Stimulated activated CD8-positive, alpha-beta memory T cell treated with anti-CD3 and anti-CD28 coated beads, Interleukin-4, amount 100 ng/mL, for 1 hour (primary cell): ENCODE measurements at places on chromosomes 5 and 9.

- DNase-seq = no peak
Observed at GRCh38 chr5:73301208-73301901, 128.4 kb downstream of the TMEM174 start.

DNA sequence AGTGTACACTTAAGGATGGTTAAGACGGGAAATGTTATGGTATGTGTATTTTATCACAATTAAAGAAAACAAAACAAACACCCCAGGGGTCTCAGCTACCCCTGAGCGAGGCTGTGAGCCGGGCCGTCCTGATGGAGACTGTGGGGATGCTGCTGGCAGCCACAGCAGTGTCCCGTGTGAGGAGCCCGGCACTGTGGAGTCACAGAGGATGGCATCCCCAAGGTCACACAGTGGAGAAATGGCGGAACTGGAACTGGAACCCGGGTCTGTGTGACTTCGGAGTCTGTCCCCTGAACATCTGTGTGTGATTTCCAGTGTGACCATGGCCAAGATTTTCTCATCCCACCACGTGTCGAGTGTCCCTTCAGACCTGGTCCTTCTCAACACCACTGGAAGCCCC, 80.7 kb upstream of the PHYKPL start:
- no peak for DNase-seq

DNA sequence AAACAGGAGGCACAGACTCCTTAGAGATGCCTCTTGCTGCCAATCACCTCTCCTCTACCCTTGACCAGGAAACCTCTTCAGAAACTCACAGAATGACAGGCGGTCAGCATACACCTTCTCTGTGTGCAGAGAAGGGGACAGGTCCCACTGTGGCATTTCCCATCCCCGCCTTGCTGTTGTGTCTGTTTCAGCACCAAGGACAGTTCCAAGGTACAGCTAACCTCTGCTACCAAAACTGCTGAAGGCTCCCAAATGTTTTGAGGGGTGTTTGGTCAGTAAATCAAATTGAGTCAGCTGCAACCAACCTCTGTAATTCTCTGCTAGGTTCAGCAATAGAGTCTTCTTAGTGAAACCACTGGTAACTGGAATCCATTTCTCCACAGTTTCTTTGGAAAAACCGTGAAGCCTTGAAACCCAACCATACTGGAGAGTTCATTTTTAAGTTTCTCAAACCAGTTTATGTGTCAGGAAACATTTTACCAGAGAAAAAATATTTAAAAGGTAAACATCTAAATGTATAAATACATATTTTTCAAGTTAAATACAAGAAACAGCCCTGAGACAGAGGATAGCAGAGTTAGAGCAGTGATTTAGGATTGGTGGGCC, 122.0 kb downstream of the DRD1 start:
- DNase-seq = no peak

DNA sequence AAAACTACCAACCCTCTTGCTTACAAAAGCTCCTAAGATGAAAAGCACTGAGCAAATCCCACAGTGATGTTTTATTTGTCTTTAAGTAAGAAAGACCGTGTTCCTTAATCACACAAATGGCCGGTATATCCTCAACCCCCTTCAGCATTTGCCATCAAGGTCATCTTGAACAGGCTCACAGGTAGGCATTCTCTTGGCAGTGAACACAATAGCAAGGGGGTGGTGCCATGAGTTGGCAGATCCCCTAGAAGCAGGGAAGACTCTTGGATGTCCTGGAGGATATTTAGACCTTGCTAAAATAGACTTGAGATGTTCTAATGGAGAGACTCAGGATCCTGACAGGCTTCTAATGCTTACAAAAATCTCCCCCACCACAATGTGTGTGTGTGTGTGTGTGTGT, 323.0 kb downstream of the SPOCK1 start:
- DNase-seq = no peak

DNA sequence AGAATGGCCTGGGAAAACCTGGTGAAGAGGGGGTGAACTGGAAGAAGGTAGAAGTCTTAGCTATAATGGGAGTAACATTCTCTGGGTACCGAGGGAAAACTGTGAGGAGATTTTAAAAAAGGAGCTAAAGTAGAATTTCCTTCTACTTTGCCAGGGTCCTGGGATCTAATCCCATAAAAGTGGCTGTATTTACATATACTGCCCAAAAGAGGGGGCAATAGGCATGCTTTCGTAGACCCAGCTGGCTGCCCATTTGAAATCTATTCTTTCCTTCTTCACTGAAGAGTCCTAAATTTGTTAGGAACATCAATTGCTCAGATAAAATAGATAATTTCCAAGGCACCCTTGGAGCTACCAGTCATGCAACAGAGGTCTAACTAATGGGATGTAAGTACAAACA, 159.2 kb downstream of the CDC42SE2 start:
- no peak for DNase-seq

DNA sequence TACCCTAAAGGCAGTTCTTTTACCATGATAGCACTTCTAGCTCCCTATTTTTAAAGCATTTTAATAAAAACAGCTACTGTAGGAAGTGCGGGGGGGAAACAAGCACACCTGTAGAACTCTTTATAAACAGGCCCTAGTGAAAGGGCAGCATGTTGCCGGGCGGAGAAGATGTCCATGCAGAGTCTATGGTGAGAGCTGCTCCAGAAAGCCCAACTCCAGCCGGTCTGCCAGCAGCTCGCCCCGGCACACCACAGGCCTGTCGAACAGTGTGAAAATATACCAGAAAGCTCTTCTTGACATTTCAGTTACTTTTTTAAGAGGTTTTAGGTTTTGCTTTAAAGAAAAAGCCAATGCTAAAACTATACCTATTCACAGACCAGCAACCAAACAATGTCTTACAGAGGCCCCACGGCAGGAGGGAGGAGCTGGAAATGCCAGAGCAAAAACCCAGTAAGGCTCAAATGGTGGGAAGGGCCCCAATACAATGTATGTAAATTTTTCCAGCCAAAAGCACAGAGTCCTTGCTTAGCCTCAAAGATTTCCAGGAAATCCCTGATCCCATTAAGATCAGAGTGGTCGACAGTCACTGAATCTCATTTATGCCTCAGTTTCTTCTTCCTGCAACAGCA, 121.2 kb downstream of the SAXO1 start:
- DNase-seq = no peak

GRCh38 chr5:6253846-6254245, 124.5 kb downstream of the MED10 start:
- no peak for DNase-seq

GRCh38 chr9:4862506-4863250, 69.9 kb downstream of the RCL1 start:
- no peak for DNase-seq

GRCh38 chr9:125931211-125931610, 184.0 kb downstream of the PBX3 start:
- no peak for DNase-seq

- DNase-seq = no peak
Observed at GRCh38 chr5:88729084-88729828, 153.7 kb downstream of the MEF2C start.

DNA sequence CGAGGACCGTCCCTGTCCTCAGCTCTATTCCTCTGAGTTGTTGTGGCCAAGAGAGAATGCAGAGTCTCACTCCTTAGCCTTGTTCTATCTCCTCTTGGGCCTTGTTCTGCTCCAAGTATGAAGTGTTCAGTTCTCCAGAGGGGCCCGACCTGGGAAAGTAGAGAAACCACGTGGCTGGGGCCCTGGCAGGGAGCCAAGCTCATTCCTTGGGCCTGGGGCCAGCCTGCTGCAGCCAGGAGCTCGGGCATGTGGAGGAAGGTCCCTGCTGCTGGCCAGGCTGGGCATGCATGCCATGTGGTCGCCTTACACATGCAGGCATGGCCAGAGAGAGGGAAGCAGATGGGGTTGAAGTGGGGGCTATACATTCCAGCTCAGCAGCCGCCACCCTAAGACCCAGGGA, 60.7 kb downstream of the COL27A1 start:
- DNase-seq = no peak

GRCh38 chr5:178627259-178627598, 379 bp upstream of the CLK4 start:
- DNase-seq = no peak

GRCh38 chr9:135952664-135953206, 8.4 kb downstream of the UBAC1 start:
- DNase-seq = no peak

DNA sequence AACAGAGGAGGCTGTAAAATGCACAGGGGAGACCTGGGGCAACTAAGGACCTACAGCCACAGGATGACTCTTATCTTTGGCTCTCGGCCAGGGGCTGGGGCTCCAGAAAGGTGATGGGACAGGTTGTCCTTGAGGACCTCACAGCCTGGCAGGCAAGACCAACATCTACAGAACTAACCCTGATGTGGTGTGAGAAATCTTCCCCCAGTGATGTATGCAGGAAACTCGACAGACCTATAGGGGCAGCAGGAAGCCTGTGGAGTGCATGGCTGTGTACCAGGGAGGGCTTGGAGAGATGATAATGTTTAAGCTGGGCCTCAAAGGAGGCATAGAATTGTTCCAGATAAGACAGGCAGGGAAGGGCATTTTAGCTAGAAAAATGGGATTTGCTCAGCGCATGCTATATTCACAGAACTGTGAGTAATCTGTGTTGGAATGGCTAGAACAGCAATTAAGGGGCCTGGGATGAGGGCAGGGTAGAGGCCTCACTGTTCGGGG, 68.5 kb upstream of the SLC25A51 start:
- no peak for DNase-seq

- no peak for DNase-seq
Observed at GRCh38 chr9:121278477-121279261, 10.7 kb downstream of the GSN start.

DNA sequence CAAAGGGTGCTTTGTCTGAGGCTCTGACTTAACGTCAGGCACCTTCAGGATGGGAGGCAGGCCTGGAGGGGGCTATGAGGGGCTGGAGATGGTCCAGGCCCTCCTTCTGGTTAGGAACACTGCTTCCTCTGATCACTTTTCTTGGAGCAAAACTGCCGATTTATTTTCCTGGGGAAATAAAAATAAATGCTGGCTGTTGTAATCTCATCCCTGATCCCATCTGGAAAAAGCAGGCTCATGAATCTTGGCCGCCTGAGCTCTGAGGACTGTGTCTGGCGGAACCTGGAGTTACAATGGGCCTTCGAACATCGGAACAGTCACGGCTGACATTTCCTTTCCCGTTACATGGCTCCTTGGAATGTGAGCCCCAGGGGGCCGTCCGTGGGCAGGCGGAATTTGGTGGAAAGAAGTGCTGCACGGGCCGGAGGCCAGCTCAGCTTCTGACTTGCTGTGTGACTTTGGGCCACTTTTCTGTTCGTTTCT, 157.8 kb downstream of the RGS3 start:
- no peak for DNase-seq

- DNase-seq = no peak
Observed at GRCh38 chr5:73831066-73831465, 205.1 kb downstream of the ARHGEF28 start.

DNA sequence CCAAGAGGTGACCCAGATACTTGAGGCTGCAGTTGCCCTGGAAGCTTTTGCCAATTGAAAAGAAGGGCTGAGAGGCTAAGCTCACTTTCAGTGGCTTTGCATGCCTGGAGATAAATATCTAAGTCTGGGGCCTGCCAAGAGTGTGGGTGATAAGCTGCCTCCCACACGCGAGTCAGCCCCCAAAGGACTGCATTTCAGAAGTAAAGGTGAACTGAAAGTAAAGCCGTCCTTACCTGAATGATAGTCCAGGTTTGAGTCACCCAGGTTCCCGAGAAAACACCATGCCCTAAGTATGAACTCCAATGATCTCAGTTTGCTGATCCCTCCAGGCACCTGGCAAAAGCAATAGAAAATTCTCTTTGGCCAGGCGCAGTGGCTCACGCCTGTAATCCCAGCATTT, 22.5 kb upstream of the N4BP3 start:
- DNase-seq = no peak

DNA sequence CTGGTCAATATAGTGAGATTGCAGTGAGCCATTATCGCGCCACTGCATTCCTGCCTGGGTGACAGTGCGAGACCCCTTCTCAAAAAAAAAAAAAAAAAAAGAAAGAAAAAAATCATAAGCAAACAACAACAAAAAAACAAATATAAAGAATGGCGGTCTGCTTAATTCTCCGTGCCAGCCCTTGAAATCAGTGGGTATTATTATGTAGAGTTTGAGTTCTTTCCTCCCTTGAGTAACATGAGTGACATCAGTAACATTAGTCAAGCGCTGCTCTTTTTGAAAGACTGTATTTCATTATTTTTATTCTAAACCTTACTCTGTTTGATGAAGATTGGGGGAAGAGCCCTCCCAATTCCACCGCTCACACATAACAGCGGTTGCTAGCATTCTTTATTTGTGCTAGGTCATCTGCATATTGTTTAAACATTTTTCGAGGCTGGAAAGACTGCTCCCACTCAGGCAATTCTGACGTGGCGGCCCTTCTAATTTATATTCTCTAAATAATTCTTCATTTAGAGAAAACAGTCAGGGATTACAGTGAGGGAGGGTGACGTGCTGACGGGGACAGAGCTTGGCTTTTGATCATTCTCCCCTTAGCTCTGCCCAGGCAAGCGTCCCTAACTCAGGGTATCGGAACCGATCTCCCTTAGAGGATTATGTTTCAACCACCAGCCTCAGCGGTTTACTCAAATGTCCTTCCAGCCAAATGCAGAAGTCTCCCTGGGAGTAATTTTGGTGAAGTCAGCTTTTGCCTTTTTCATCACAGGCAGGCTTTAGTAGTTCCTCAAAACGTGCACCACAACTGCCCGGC, 860 bp upstream of the MARCHF6 start:
- DNase-seq = no peak

GRCh38 chr9:133732639-133733408, 5.3 kb downstream of the SARDH start:
- no peak for DNase-seq

- no peak for DNase-seq
Observed at GRCh38 chr5:159503236-159503635, 172.9 kb upstream of the IL12B start.

DNA sequence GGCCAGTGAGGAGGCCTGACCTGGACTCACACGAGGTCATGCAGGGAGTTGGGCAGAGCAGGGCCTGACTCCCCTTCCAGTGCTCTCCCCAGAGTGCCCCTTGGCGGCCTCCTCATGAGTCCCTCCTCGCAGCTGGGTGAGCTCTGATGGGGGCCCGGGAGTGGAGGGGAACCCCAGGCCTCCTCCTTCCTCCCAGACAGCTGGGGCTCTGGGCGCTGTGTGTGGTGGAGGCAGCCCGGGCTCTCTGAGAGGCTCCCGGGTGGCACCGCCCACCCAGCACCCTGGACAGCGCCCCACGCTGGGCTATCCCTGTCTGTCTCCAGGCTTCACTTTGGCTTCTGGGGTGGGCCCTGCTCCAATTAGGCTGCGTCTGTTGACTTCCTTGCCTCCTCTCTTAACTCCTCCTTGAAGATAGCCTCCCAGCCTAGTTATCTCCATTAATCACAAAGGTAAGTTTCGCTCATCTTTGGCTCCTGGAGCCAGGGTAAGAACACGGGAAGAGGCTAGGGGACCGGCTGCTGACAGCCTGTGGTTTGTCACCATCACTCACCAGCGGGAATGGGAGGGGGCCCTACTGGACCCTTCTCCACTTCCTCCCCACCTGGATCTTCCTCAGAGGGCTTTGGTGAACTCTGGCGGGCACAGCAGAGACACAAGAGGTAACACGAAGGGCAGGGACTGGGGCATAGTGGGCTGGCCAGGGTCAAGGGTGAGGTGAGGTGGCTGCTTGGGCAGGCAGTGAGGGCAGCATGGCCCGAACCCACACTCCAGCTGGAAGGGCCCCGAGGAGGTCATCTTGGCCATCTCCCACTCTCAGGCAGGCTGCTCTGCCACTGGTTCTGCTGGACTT, 13.1 kb downstream of the PSD2 start:
- no peak for DNase-seq
